ENCODE measurements at places on chromosomes 12 and 14.

GRCh38 chr12:68871921-68872320 lies 61.0 kb downstream of the CPM start:
- no peak for DNase-seq

DNA sequence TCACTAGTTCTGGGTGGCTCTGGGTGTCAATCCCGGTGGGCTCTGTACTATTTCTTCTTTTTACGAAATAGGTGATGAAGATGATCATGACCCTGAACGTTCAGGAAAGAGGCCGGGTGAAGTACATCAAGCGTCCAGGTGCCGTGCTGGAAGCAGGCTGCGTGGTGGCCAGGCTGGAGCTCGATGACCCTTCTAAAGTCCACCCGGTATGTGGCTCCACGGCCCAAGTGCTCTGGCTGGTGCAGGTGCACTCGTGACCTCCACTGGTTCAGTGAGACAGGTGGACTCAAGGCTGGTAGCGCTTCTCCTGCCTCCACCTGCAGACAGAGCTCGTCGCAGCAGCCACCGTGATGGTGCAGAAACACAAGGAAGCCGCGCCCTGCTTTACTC lies 85.1 kb downstream of the ACACB start:
- DNase-seq: no peak

DNA sequence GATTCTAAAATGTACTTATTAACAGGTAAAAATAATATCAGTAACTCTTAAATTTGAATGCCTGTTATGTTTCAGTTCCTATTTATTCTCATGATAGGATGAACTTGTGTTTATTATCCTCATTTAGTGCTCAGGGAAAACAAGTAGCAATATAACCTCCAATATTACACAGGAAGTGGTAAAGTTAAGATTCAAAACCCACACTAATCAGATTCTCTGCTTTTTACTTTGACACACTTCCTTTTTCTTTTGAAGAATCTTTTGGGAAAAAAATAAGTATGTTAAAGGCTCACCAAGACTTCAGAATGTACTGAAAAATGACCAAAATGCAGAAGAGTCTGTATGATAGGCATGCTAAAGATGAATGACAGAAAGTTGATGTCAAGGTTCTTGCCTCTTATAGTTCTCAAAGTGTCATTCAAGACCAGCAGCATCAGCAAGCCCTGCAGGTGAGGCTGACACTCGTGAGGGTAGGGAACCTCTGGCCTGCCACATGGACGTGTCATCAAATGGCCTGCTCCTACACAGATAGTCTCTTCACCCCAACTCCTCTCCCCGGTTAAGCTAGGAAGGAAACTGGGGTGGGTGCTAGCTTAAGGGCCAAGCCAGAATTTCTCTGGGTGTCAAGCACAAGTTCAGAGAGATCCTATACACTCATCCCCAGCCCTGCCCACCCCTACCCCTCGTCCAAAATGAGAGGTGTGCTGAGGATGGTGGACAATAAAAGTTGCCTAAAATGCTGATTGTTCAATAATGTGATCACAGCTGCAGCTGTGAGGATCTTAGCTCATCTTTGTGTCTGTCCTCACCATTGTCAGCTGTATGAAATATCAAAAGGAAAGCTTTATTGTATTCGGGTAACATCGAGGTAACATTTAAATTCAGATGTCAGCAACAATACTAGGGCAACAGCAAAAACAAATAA lies 6.3 kb downstream of the TBPL2 start:
- no peak for DNase-seq

DNA sequence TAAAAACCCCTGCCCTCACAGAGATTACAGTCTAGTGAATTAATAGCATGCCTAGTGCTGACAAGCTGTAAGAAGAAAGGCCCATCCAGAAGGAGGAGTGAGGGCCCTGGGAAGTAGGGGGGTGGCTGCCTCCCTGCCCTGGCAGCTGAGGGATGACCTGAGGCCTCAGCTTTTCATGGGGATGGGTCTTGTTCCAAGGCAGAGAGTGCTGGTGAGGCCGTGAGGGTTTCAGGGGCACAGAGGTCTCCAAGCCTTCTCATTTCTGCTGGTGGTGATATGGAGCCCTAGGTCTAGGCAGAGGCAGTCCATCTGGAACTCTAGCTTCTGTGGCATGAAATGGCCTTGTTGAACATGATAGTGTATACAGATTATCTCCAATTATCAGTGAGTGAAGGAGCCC lies 114.4 kb downstream of the ZFP36L1 start:
- DNase-seq: no peak

- DNase-seq: no peak
Measured at GRCh38 chr14:38143170-38143569, 64.5 kb upstream of the SSTR1 start.

DNA sequence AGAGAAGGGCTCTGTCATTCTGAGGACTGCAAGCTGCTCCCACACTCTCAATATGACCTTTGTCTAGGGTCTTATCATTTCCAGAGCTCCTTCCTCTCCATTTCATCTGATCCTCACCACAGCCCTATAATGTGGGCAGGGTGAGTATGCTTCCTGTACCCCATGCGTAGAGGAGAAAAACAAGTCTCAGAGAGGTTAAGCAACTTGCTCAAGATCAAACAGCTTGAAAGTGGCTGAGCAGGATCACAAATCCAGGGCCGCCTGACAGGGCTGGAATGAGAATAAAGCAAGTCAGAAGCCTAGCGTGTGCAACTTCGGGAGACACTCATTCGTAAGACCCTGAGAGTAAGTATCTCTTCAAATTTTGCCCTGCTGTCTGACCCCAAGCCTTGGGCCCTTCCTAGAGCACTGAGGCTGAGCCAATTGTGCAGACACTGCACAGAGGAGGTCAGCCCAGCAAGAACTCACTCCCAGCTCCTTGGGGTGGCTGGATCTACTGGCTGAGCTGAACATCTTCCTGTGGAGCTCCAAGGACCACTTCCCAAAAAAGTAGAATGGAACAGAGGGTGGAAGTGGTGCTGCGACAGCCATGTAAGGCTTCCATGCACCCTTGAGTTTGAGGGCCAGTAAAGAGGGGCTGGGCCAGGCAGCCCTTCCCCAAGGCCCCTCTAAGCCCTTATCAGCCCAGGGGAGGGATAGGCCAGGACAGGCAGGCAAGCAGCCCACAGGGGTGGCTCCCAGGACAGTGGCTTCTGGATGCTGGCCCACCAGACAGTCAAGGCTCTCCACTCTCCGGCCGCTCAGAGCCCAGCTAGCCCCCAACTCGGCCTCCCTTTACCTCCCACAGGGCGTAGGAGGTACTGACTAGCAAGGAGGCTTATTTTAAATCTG lies 10.5 kb downstream of the ZFP36L1 start:
- DNase-seq: no peak

DNA sequence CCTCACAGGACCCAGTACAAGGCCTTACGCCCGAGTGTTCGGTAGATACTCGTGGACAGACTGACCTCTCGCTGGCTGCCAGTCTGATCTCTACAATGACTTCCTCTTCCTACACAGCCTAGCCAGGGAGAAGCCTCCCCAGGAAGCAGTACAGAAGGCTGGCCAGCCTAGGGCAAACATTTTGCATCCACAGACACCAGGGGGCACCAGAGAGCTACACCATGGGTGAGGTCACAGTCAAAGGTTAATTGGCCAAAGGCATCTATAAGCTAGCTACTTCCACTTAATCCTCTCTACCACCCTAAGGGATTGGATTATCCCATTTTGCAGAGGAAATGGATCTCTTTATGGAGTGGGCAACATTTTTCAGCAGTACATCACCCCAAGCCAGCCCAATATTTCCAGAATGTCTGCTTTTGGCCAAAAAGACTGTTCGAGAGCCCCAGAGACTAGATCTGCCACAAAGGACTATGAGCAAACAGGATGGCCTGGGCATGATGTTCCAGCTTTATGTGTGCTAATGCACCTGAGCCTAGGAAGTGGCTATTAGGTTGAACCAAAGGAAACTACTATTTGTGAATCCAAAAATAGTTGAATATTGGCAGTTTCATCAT lies 14.6 kb upstream of the PNMA1 start:
- DNase-seq: peak; percentile 82

DNA sequence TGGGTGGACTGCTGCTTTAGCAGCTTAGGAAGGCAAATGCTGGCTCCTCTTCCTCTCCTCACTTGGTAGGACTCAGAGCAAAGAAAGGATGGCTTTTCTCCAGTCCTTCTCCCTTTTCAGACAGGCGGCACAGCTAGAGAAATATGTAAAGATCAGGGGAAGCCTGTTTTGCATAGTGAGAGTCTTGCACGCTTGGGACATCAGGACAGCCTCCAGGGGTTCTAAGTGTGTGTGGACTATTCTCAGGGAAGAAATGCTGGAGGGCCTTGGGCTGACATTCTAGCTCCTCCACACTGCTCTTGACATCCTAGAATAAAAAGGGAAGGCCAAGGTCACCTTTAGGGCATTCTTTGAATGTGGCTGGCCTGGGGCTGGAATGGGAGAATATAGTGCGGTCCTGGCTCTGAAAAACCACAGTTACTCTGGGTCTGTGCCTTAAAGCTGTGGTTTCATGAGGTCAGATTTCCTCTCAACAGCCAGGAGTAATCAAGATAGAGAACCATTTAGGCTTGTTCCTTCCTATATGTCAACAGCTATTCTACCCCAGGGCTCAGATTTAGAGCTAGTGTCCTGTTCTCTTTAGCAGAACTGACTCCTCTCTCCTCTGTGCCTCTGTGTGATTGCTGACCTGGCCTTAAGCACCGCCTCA lies 24.3 kb downstream of the CMA1 start:
- no peak for DNase-seq

GRCh38 chr12:75205558-75205957 lies 4.1 kb downstream of the KCNC2 start:
- no peak for DNase-seq

DNA sequence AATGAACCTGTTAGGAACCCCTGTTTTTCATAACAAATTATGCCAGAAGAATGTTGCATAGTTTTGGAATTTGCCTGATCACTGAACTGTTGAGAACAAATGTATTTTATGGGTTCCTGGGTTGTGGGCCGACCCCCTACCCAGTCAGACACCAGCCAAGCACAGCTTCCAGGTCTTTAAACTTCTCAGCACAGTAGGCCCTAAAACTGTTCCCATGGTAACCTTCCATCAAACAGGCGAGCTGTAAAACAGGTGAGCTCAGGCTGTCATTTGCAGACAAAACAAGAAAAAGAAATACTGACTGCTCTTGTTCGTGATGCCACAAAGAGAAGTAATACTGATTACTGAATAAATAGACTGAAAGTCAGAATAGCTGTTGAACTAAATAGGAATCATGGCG lies 147.0 kb downstream of the PTPRO start:
- DNase-seq: no peak

DNA sequence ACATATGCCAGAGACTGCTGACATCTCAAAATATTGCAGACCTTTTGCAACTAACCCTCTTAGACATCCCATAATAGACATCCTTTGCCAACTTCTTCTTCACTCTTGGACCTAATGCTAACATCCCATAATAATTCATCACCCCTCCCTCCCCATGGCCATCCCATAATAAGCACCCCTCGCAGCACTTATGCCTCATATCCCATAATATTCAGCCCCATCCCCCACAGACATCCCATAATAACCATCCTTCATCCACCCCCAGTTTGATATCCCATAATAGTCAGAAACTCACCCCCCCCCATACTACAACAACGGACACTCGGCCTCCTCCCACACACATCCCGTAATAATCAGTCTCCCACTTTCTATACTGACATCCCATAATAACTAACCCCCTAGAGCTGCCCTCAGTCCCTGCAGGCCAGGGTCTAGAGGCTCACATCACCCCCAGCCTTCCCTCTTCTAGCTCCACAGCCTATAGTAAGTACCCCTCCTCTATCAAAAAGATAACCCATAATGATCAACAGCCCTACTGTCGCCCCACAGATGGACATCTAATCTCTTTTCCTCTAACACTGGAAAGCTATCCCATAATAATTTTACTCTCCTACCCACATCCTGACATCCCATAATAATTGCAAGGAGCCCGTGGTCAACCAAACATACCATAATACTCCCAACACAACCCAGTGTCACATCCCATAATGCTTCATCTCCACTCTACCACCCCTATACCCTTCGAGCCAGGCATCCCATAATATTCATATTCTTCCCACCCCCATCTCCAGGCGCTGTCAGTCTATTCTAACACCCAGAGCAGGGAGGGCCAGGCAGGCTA lies 792 bp upstream of the CHD4 start:
- DNase-seq: peak; percentile 47

DNA sequence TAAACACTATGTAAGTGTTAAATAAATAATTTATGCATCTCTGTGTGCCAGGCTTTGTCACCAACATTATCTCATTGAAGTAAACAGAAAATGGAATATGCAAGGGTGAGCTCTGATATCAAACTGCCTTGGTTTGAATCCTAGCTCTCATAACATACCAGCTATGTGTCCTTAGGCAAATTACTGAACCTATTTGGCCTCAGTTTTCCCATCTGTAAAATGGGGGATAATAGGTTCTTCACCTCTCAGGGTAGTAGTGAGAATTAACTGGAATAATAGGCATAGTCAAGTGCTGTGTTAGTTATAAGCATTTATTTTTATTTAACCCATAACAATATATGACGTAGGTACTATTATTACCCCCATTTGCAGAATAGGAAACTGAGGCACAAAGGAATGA lies 190.8 kb upstream of the SRRM4 start:
- no peak for DNase-seq

DNA sequence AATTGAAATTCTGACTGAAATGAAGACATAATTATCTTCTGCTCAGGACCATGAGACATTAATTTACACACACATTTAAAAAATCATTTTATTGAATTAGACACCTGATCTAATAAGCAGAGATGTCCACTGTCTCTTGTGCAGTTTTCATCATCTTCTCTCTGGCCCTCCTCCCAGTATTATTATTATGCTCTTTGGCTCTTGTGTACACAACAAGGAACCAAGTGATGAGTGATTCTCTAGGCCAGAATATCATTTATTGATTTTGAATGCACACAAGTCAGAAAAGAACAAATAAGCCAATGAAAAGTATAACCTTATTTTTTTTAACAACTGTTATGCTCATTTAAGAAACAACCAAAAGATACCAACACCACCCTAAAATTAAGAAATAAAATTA lies 244.7 kb upstream of the KRR1 start:
- no peak for DNase-seq

- DNase-seq: no peak
Measured at GRCh38 chr14:61940666-61941420, 178.6 kb downstream of the SNAPC1 start.

DNA sequence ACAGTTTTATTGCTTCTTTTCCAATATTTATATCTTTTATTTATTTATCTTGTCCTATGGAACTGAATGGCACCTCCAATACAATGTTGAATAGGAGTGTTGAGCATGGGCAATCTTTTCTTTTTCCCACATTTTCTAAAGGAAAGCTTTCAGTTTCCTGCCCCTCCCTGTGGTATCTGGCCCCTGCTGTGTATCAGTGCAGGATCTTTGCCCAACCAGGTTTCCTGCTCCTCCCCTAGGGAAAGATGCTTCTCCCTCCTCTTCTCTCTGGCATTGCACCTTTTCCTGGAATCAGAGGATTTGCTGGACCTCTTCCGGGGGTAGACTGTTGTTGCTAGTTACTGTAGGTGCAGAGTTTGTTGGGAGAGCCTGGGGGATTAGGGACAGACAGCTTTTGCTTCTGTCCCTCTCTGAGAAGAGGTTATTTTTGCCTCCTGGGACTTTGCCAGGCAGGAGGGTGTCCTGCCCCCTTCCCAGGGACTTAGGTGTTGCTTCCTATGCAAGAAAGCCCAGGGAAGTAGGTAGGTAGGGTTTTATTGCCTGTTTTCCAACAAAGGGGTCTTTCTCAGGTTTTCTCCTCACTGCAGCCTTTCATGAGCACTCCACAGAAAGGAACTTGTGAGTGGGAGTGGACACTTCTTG lies 67.6 kb downstream of the POLR3B start:
- DNase-seq: no peak

GRCh38 chr14:77580964-77581505 lies 35.4 kb downstream of the SPTLC2 start:
- no peak for DNase-seq

- DNase-seq: no peak
Measured at GRCh38 chr14:70011098-70011497, 131.9 kb downstream of the SMOC1 start.
